ENCODE measurements at places on chromosomes 6 and 20. TPM values are rescaled to one million over a fixed set of nuclear protein-coding genes. Genes with fewer than 3 reads are reported as not detected.

Gene MLN
- total RNA-seq, result not detected

Gene C20orf173
- total RNA-seq, result not detected

Gene TREM2
- total RNA-seq, result 0.92 TPM

Gene RCAN2
- total RNA-seq, result 273 TPM

Gene GATA5
- 1.7 TPM for total RNA-seq

Gene ZNF451
- 19.0 TPM for total RNA-seq

Gene SUN5
- total RNA-seq, result not detected

Gene PRDM13
- total RNA-seq, result not detected

Gene ORC3
- 18.9 TPM for total RNA-seq

Gene FAM209B
- total RNA-seq, result not detected

Gene ENPP1
- total RNA-seq, result 1.7 TPM

Gene HLA-DRB5
- 21.2 TPM for total RNA-seq

Gene HLA-DPA1
- total RNA-seq, result 42.8 TPM

Gene SMLR1
- total RNA-seq, result not detected

Gene MAP3K5
- 34.7 TPM for total RNA-seq

Gene PNLDC1
- total RNA-seq, result 0.32 TPM

Gene PEDS1
- total RNA-seq, result 31.2 TPM

Gene HUS1B
- not detected for total RNA-seq

Gene TMEM217
- total RNA-seq, result 0.30 TPM

Gene MATN4
- total RNA-seq, result not detected

Gene CGA
- 0.49 TPM for total RNA-seq

Gene FGD2
- total RNA-seq, result 7.9 TPM

Gene CEP162
- total RNA-seq, result 3.9 TPM

Gene GLP1R
- total RNA-seq, result 6.8 TPM

Gene PLTP
- total RNA-seq, result 156 TPM

Gene BMP6
- total RNA-seq, result 1.6 TPM

Gene FERMT1
- 1.5 TPM for total RNA-seq

Gene MCHR2
- not detected for total RNA-seq

Gene ZBTB46
- total RNA-seq, result 13.8 TPM

Gene TSPO2
- not detected for total RNA-seq

Gene BEND6
- 0.30 TPM for total RNA-seq

Gene HACE1
- 6.0 TPM for total RNA-seq

Gene ZNF311
- total RNA-seq, result 0.35 TPM

Gene APOBEC2
- total RNA-seq, result 246 TPM

Gene NRSN1
- total RNA-seq, result not detected

Gene BMP7
- total RNA-seq, result 27.2 TPM

Gene BMP2
- 2.3 TPM for total RNA-seq

Measured in Right ventricle myocardium inferior (tissue), 1 donor.